ENCODE measurements at places on chromosomes 11 and 22. TPM values are rescaled to one million over a fixed set of nuclear protein-coding genes. Genes with fewer than 3 reads are reported as not detected.

Gene NPTXR
- 6.3 TPM for total RNA-seq

Gene SSTR3
- not detected for total RNA-seq

Gene GGTLC2
- total RNA-seq, result 6.5 TPM

Gene CSNK2A3
- total RNA-seq, result 3.9 TPM

Gene COMMD9
- total RNA-seq, result 74.5 TPM

- no peak for DNase-seq
Observed at GRCh38 chr22:25817092-25817943, 75.3 kb downstream of the MYO18B start.

GRCh38 chr11:131666617-131667016, 296.2 kb downstream of the NTM start:
- DNase-seq, result no peak

DNA sequence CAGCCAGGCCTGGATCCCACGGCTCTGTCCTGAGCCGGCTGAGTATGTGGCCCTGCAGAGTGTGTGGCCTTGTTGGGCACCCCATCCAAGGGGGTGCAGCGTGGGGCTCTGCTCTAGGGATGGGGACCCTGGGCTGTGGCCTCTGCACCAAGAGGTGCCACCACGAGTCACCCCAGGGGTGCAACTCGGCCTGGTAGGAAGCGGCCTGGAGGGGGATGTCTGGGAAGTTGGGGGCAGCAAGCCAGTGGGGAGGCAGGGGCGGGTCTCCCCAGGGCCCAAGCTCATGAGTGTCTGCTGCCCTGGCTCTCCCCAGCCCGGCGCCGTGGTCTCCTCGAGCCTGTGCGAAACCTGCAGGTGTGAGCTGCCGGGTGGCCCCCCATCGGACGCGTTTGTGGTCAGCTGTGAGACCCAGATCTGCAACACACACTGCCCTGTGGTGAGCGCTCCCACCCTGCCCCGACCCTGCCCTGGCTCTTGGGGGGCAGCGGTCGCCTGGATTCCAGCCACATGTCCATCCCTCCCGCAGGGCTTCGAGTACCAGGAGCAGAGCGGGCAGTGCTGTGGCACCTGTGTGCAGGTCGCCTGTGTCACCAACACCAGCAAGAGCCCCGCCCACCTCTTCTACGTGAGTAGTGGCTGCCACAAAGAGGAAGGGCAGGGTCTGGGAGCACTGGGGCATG, 24.2 kb upstream of the MUC5B start:
- DNase-seq, result peak; percentile 65

- DNase-seq, result no peak
Observed at GRCh38 chr11:128619007-128619406, 31.6 kb upstream of the ETS1 start.

GRCh38 chr11:73028611-73029010, 113.5 kb downstream of the FCHSD2 start:
- DNase-seq, result no peak

- DNase-seq, result no peak
Observed at GRCh38 chr11:121692236-121692635, 239.5 kb upstream of the SORL1-AS1 start.

DNA sequence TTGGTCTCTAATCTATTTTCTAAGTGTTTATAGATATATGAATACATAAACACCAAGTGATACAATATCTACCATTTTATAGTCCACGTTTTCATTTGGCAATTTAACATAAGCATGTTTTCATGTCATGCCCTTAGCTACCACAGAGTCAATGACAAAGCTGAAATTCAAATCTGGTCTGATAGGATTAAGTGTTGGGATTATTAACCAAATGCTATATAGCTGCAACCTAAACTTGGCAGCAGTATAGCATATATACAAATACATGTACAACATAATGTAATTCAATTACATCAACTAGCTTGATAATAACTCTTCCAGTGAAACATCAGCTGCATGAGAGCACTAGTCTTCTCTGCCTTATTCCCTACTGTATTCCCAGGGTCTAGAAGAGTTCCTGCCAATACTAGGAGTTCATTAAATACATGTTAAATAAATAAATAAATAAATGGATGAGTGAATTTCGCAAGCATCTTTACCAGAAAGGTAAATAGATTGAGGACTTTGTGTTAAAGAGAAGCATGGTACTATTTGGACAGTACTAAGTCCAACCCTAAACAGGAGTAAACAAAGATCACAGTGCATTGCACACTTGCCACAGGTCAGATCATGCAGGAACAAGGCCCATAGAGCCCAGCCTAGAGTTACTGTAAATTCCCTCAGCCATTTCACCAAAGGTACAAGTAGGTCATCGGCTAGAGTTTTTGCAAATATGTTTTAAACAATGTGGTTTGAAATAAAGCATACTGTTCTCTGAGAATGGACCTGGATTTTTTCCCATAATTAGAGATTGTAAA, 12.8 kb downstream of the SAA4 start:
- no peak for DNase-seq

- DNase-seq, result no peak
Observed at GRCh38 chr22:35808377-35808776, 90.7 kb downstream of the APOL5 start.

GRCh38 chr11:45052361-45052760, 94.1 kb upstream of the PRDM11 start:
- DNase-seq, result no peak

DNA sequence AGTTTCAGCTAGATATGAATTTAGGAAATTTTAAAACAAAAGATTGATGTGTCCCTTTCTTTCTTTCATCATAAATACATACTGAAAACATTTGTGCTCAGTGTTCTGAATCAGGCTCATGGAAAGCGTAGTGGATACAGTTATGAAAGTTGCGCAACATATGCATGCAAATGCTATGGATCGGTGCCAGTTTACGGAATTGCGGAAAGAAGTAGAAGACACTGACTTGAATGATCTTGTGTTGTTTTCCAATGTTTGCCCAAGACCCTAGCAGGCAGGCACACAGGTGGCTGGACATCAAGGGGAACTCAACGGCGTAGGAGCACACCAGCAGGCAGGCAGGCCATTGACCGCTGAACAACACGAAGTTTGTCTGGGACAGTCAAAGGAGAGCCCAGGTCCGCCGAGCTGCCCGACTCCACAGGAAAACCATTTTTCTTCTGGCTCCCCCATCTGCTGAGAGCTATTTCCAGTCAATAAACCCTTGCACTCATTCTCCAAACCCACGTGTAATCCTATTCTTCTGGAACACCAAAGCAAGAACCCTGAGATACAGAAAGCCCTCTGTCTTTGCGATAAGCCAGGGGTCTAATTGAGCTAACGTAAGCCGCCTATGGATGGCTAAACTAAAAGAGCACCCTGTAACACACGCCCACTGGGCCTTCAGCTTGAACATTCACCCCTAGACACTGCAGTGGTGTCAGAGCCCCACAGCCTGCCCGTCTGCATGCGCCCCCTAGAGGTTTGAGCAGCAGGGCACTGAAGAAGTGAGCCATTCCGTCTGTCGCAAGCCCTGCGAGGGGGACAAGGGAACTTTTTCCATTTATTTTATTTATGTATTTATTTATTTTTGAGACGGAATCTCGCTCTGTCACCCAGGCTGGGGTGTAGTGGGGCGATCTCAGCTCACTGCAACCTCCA, 7.4 kb upstream of the BIRC3 start:
- DNase-seq, result no peak
